ENCODE measurements at places on chromosomes 12 and 14.

- no peak for DNase-seq
Observed at GRCh38 chr12:32561931-32562341, 117.2 kb upstream of the DNM1L start.

DNA sequence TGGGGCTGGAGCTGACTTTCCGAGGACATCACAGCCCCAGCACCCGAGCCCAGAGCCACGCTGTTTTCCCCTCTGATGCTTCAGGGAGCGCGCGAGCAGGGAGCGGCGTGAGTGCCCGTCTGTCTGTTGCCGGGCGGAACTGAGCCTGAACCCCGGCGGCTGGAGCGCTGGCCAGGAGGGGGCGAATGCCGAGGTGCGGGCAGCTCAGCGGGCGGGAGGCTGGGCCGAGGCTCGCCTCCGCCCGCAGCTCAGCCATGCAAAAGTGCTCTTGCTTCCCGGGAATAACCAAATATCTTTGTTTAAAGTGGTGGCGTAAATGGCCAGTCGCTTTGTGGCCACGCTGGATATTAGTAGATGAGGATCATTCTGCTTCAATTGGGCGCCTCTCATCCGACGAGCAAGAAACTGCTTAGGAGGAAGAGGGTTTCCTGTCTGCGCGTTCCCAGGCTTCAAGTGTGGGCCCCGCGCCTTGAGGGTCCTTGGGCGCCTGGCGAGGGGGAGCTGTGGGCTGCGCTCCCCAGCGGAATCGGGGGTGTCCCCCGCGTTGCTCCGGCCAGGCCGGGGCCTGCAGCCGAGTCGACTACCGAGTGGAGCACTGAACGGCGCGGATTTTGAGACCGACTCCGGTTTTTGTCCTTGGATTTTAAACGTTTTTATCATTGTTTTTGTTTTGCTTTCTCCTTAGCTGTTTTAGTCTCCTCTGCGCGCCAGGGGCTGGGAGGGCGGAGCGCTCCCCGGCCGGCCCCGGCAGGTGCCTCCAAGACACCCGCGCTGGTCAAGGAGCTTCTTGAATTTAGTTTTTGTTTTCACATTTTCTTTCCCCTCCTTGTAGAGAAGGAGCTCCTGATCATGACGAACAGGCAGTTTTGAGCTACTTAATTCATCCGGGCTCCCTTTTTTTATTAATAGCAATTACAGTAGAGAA is 831 bp upstream of the NKX2-1 start:
- DNase-seq, result peak; percentile 91

DNA sequence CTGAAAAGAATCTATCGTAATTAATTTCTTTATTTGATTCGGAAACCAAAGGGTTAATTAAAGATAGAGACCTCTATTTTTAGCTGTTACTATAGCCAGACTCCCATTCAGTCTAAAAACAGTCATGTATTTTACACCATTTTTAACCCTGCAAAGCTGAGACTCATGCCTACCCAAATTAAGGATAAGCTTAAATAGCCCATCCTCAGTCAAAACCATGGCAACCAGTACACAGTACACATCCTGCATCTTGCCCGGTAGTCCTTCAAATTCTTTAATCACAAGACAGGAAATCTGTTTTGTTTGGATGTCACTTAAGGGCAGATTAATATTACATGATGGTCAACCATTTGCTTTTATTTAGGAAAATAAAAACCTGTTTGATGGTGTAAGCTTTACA is 25.5 kb upstream of the KCNK10 start:
- no peak for DNase-seq

- no peak for DNase-seq
Observed at GRCh38 chr12:122087431-122088178, 9.0 kb downstream of the MLXIP start.

DNA sequence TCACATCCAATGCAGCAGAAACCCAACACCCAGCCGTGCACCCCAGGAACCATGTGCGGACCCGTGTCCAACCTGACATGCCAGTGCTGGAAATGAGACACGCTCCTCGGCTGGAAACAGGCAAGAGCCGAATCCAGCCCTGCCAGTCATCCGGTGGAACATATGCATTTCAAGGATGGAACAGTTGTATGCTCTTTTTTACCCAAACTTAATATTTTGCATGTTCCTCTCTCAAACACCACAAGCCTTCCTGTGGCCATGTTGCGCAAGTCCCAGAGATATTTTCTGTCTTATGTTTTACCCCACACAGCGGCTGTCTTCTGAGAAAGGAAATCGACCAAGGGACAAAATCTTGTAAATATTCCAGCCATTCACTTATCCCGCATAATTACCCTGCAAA is 196.9 kb downstream of the BCL11B start:
- no peak for DNase-seq

GRCh38 chr12:111428728-111429175 is 23.0 kb downstream of the SH2B3 start:
- no peak for DNase-seq

DNA sequence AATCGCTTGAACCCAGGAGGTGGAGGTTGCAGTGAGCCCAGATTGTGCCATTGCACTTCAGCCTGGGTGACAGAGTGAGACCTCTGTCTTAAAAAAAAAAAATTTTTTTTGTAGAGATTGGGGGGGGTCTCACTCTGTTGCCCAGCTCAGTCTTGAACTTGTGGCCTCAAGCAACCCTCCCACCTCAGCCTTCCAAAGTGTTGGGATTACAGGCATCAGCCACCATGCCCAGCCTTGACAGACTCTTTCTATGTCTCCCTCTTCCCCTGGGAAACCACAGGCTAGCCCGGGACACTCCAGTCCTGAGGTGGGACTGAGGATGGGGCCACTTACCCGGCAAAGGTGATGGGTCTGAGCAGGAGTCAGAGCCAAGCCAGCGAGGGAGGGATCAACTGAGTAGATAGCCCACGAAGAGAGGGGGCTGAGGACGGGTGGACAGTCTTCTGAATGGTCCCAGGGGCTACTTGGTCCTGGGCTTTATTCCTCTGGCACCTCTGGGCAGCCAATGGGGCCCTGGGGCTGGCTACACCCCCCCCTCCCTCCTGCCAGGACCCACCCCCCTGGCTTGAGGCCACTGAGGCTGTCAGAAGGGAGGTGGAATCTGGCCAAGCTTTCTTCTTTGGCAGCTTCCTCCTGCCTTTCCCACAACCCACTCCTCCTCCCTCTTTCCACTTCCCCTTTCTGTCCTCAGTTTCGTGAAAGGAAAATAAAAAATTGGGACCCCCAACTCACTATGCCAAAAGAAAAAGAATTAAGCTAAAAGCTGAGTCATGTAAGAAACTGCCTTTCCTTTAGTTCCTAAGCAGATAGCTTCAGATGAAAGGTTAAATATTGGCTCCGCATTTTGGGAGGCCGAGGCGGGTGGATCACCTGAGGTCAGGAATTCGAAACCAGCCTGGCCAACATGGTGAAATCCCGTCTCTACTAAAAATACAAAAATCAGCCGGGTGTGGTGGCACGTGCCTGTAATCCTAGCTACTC is at the start of gene SDS:
Gene SDS (minus strand): TSS at position 453 of the 981 bp plus-strand sequence. CDS start 4,179 bp downstream, outside the sequence.
- DNase-seq, result peak; percentile 26

DNA sequence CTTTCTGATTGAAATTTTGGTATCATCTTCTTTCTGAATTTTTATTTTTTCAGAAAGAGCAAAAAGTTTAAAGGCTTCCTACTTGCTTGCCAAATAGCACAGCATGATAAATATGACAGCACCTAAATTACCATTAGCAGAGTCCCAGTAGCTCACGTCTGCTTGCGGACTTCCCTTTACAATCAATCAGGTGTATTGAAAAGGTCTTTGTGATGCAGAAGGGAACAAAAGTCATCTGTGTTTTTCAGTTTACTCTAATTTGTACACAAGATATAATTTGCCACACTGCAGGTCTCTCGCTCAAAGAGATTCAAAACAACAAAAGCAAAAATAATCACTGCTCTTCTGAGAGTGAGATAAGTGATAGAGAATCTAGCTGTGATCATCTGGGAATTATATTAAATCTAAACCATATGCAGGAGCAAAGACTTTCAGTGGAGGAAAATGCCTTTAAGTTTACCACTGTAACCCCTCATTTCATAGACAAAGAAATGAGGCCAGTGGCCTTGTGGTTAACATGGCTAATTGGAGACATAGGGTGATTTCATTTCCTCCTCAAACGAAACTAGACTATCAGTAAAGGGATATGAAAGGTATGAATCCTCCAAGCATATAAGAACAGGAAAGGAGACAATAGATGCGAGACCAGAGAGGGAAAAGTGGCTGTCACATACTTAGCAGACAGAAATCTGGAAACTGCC is 240.8 kb upstream of the TMPO start:
- DNase-seq, result peak; percentile 31

- DNase-seq, result no peak
Observed at GRCh38 chr14:92277031-92277430, 45.9 kb upstream of the SLC24A4 start.

DNA sequence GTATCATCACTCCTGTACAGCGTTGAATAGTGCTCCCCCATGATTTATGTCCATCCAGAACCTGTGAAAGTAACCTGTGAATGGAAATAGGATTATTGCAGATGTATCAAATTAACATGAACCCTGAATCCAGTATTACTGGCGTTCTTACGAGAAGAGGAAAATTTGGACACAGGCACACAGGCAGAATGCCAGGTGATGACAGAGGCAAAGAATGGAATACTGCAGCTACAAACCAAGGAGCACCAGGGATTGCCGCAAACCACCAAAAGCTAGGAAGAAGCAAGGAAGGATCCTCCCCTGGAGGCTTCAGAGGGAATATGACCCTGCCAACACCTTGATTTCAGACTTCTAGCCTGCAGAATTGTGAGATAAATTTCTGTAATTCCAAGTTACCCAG is 113.5 kb upstream of the EGLN3 start:
- no peak for DNase-seq

- no peak for DNase-seq
Observed at GRCh38 chr14:68733086-68733914, 59.6 kb downstream of the ZFP36L1 start.

GRCh38 chr14:35533357-35534207 is at the start of gene INSM2:
Gene INSM2, plus strand, starts transcription at chr14:35534164. Its CDS starts 89 bp downstream, at chr14:35534253.
- peak; percentile 98 for DNase-seq

DNA sequence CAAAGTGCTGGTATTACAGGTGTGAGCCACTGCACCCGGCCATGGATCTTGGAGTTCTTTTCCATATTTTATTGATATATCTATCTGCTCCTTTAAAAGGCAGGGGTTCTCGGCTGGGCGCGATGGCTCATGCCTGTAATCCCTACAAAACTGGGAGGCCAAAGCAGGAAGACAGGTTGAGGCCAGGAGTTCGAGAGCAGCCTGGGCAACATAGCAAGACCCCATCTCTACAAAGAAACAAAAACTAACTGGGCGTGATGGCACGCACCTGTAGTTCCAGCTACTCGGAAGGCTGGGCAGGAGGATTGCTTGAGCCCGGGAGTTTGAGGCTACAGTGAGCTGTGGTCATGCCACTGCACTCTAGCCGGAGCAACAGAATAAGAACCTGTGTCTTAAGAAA is 12.1 kb upstream of the GAPDH start:
- no peak for DNase-seq

- no peak for DNase-seq
Observed at GRCh38 chr14:95503365-95504134, 12.9 kb downstream of the SYNE3 start.

DNA sequence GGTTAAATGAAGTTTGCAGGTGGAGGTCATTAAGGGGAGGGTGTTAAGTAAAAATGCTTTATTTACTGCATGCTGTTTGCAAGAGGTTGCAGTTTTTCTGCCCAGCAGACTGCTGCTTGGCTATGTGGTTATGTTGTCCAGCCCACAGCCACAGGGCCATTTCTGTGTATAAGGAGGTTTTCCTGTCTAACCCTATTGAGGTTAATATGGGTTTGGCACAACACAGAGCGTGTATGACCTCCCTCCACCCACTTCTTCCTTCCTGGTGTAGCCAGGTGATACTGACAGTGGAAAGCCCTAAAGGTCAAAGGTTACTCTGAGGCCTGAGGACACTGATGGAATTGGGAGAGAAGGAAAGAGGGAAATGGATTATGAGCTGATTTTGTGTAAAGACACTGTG is 253.7 kb upstream of the PWP1 start:
- DNase-seq, result no peak

DNA sequence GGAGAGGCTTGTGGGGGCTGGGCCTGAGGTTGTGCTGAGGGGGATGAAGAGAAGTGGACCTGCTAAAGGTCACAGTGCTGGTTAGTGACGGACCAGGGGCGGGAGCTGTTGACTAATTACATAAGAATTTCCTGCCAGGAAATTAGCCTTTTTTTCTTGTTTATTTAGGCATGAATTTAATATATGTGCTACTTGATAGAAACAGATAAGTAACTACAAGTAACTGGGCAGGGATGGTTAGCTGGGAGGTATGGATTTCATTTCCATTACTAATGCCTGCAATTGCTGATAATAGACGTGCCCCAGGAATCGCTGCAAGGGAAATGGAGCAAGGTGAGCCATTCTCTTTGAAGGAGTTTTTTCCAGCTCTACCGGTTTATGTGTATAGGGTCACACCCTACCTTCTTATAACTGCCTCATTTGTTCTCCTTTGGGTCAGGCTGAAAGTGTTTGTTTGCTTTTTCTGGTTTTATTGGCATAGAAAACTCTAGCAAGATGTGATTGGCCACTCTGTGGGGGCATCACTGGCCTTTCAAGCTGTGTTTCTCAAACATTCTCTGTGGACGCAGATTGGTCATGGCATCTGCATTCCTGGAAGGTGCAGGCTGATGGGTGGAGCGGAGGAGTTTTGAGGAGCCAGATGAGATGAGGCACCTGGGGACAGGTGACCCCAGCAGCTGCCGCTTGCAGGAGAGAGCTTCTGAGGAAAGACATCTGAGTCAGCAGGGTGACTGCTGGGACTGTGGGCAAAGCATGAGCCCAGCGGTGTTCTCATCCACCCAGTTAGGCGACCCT is 19.0 kb upstream of the GPRC5A start:
- DNase-seq, result peak; percentile 68

GRCh38 chr12:28513983-28514382 is 323.7 kb downstream of the CCDC91 start:
- no peak for DNase-seq

GRCh38 chr12:57185906-57186508 is 30.6 kb upstream of the NXPH4 start:
- DNase-seq, result no peak

DNA sequence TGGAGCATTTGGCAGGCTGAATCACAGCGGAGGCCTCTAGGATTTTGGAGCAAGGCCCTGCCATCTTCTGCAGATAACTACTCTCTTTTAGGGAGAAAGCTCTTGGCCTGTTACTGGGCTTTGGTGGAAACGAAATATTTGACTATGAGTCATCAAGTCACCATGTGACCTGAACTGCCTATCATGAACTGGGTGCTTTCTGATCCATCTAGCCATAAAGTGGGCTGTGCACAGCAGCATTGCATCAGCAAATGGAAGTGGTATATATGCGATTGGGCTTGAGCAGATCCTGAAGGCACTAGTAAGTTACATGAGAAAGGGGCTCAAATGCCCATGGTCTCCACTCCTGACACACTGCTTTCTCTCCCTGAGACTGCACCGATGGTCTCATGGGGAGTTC is 21.1 kb downstream of the GYS2 start:
- DNase-seq, result no peak

DNA sequence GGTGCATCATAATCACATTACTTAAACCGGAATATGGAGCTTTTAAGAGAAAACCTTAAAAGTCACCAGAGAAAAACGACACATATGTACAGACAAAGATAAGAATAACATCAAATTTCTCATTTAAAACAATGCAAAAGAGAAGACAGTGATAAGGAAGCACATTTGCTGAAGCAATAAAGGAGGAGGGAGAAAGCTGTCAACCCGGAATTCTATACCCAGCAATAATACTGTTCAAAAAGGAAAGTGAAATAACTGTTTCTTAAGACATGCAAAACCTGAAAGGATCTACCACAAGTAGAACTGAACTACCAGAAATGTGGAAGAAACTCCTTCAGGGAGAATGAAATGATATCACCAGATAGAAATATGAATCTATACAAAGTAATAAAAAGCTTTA is 15.4 kb downstream of the SLC6A13 start:
- DNase-seq, result no peak

- DNase-seq, result peak; percentile 81
Observed at GRCh38 chr12:4780641-4781611, 60.7 kb downstream of the GALNT8 start.

Data from NCI-H69 (cell line).